NCI-H2029 (cell line): ENCODE measurements at places on chromosomes 5 and 9.

GRCh38 chr5:89756955-89757354, 652.6 kb downstream of the CETN3 start:
- DNase-seq, result no peak

DNA sequence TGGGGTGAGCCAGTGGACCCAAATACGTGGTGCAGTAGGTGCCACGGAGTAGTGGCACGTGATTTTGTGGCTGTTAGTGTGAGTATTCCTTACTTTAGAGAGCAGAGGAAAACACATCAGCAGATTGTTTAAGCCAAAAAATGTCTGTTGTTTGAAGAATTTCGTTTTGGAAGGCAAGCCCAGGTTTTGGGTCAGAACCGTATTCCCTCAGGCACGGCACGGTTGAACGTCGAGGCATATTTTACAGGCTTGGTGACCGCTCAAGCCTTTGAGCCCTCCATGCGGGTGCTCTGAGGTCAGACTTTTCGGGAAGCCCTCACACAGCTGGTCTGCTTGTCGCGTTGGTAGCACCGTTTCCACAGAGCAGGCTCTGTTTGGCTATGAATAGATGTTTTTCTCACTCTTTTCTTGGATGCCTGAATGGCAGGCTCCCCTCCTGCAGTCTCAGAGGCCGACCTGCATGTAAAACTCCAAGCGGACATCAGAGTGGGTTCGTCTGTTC, 27.2 kb downstream of the NEK6 start:
- no peak for DNase-seq

GRCh38 chr9:97924386-97924785, 2.1 kb upstream of the TRMO start:
- DNase-seq, result no peak

- no peak for DNase-seq
Measured at GRCh38 chr9:89254773-89255125, 56.2 kb upstream of the CKS2 start.

GRCh38 chr5:16628376-16628775, 11.6 kb upstream of the RETREG1 start:
- no peak for DNase-seq
